Mesothelial cell of epicardium (in vitro differentiated cells): ENCODE measurements at places on chromosomes 11 and 22.
A peak's percentile ranks its signal among the peaks of the same experiment; 100 is the strongest.

DNA sequence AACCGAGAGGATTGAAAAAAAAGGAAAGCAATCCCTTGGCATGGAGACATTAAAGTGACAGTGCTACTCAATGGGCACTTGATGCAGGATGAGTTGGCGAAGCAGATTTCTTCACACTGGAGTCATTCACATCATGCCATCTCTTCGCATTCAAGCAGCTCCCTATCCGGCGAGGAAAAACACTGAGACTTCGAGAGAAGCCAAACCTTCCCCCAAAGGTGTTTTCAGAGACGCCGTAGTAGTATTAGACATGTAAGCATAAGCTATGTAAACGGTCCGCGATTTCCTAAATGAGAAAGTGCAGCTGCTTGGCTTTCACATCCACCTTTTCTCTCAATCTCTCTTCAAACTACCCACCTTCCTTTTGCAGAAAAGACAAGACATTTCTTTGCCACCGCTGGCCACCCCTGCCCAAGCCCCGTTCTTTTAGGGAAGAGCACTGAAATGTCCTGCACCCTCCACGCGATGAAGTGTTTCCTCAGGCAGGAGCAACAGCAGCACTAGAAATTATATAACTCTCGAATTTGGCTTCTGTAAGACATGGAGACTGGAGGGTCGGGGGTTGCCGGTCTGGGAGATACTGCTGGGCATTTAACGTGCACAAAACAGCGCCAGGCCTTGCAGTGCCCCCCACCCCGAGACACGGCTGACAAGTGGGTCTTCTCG lies at the start of gene DLG2:
TSS of gene DLG2 (minus strand) at position 13 of the 666 bp plus-strand sequence.
- DNase-seq: no peak
- H3K36me3 ChIP-seq: no peaks in the 10 kb centered on the region
- peak within 1 kb of the TSS; percentile 92 for H3K4me3 ChIP-seq
- peaks cover 12% of the 10 kb centered on the region for H3K27me3 ChIP-seq

- DNase-seq: peak; percentile 61
- no peak overlapping the region for H3K27ac ChIP-seq
- no peaks in the 10 kb centered on the region for H3K4me1 ChIP-seq
- peaks cover 4% of the 10 kb centered on the region for H3K27me3 ChIP-seq
Measured at GRCh38 chr11:18727479-18728236, 1.7 kb upstream of the IGSF22 start.

DNA sequence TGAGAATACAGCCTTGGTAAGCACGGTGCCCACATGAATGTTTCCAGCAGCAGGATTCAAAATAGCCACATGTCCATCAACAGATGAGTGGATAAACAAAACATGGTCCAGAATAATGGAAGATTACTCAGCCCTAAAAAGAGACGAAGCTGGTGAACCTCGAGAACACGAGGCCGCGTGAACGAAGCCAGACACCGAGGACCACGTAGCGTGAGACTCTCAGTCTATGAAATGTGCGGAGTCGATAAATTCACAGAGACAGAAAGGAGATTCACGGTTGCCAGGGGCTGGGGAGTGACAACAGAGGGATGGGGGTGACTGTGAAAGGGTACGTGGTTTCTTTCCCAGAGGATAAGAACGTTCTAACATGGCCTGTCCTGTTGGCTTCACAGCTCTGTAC lies 2.9 kb upstream of the ASCL2 start:
- no peaks in the 10 kb centered on the region for H3K36me3 ChIP-seq
- H3K4me3 ChIP-seq: no peak overlapping the region
- no peak overlapping the region for H3K27ac ChIP-seq
- peaks cover 19% of the 10 kb centered on the region for H3K4me1 ChIP-seq
- peaks cover 68% of the 10 kb centered on the region for H3K27me3 ChIP-seq

DNA sequence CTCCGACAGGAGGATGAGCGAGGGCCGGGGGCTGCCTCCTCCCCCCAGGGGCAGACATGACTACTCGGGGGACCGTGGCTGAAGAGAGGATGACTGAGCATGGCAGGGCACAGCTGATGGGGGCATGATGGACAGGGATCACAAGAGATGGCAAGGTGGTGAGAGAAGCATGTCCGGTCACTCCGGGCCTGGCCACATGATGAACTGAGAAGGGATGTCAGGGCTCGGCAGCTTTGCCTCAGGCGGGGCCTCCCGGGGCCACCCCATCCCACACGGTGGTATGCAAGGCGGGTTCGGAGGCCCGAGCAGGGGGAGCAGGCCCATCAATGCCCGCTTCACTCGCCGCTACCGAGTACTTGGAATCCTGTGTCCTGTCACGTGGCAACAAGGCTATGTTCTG lies 36.6 kb upstream of the UBASH3B start:
- H3K36me3 ChIP-seq: no peaks in the 10 kb centered on the region
- H3K4me1 ChIP-seq: no peaks in the 10 kb centered on the region
- no peak for DNase-seq
- H3K27ac ChIP-seq: no peak overlapping the region
- H3K27me3 ChIP-seq: peaks cover 15% of the 10 kb centered on the region

DNA sequence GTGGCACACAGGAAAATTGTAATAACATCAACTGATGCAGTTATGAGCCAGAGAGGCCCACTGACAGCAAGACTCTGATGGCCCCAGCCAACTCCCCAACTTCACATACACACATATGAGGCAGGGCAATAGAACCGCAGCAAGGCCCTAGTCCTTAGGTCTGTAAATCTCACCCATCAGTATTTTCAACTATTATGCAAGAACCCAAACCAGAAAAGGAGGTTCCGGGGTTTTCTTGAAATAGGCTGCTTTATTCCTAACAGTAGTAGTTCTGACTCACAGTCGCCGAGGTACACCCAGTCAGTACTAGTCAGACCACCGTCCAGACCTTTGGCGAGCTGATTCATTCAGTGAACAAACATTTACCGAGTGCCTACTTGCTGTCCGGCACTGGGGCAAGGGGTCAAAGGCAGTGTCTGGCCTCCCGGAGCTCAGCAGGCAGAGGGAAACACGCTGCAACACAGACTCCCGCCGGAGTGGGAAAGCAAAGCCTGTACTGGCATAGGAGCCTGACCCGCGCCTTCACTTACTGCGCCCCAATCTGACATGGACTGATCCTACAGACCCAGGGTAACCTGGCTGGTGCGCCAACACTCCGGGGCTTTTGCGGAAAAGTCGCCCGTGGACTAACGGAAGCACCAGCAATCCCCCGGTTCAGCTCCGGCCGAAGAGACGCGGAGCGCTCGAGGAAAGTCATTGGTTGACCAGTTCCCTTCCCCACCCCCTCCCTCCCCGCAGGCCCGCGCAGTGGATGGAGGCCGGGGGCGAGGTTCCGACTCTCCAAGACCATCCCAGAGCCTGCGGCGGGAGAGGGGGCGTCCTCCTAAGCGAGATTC lies 1.3 kb downstream of the PLEKHA7 start:
- H3K27ac ChIP-seq: no peak overlapping the region
- DNase-seq: peak; percentile 44
- no peaks in the 10 kb centered on the region for H3K36me3 ChIP-seq
- H3K4me3 ChIP-seq: no peak overlapping the region
- peaks cover 18% of the 10 kb centered on the region for H3K27me3 ChIP-seq

- H3K4me3 ChIP-seq: no peak overlapping the region
- H3K36me3 ChIP-seq: no peaks in the 10 kb centered on the region
- no peaks in the 10 kb centered on the region for H3K4me1 ChIP-seq
- no peak overlapping the region for H3K27ac ChIP-seq
- DNase-seq: no peak
Measured at GRCh38 chr11:33521384-33521783, 179.2 kb downstream of the C11orf91 start.

DNA sequence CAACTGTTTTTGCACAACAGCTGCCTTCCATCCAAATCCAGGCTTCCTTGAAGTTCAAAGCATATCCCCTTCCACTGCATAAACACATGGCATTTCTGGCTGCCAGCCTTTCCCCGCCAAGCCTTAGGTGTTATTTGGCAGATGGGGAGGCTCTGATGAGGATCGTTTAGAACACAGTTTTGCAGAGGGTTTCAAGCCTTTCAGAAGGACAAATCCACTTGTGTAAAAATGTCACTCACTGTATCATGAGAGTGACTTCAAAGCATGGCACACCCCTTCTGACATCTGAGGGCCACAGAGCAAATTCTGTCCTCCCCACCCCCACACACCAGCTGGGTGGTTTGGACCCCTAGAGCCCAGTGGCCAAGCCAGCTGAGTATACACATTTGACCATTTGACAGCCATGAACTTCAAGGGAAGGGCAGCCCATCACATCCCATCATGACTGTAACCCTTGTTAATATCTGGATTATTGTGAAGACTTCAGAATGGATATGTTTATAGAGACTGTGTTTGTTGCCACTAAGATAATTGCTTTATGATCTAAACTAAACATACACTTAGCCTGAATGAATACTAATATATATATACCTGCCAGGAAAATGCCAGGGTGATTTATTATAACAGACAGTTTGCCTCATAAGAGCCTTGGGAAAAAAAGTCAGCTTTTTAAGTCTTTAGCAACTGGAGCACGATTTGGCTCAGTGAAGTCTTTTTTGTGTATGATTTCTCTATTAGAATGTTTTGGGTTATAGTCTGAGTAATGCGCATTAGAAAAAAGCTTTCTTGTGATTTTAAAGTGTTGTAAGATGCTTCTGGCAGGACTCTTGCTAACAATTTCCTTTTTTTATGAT lies 31.9 kb downstream of the FBLN1 start:
- DNase-seq: no peak
- H3K4me3 ChIP-seq: no peak overlapping the region
- H3K36me3 ChIP-seq: peaks cover 11% of the 10 kb centered on the region
- H3K4me1 ChIP-seq: peaks cover 52% of the 10 kb centered on the region
- no peaks in the 10 kb centered on the region for H3K27me3 ChIP-seq

DNA sequence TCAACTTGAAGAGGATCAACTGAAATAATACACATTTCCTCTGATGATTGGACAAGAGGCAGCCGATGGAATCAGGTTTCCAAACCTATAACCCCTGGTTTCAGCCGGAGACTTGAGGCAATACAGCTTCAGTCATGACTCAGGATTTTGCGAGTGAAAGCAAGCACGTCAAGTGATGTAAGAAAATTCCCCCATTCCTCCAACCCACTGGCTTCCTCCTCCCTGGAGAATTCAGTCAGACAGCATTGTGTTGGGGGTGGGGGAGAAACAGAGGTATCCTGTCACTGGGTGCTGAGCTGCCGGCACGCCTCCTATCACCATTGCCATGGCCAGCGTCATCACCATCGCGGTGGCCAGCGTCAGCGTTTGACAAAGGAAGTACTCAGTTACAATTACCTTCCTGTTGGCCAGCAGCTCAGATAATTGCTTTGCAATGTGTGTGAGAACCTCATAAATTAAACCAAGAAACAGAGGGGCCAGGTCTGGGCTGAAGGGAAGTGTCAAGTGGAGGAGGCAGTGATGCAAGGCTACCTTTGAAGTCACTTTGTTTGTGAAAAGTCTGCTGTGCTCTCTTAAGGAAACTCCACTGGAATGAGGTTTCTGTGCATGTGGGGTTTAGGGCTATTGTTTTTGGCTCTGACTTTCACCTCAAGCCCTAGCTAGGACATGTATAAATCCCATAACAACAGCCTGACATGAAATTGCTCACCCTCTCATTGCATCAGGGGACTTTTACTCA lies 50.2 kb downstream of the LIF start:
- peaks cover 49% of the 10 kb centered on the region for H3K4me1 ChIP-seq
- H3K36me3 ChIP-seq: peaks cover 1% of the 10 kb centered on the region
- H3K27me3 ChIP-seq: no peaks in the 10 kb centered on the region
- peak; percentile 73 for DNase-seq
- peak overlapping the region; percentile 49 for H3K4me3 ChIP-seq
- H3K27ac ChIP-seq: peak overlapping the region; percentile 99

GRCh38 chr11:62399172-62399877 lies 19.5 kb upstream of the SCGB1A1 start:
- H3K4me3 ChIP-seq: no peak overlapping the region
- H3K36me3 ChIP-seq: no peaks in the 10 kb centered on the region
- no peaks in the 10 kb centered on the region for H3K27me3 ChIP-seq
- DNase-seq: no peak
- peak overlapping the region; percentile 93 for H3K27ac ChIP-seq

DNA sequence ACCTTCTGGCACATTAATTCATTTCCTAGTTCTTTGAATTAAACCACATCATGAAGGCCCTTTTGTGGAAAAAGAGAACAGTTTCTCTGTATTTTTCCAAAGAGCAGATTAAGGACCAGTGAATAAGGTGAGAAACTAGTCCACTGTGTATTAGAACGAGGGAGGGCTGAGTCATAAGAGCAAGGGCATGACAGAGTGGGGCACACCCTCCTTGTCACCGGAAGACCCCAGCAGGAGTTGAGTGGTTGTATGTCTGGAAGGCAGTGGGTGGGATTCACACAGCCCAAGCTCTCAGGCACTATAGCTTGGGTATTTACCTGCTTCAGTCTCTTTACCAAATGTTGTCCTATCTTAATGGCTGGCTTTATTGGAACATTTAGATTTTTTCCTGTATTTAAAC lies 86.8 kb downstream of the BMAL1 start:
- H3K36me3 ChIP-seq: no peaks in the 10 kb centered on the region
- no peak overlapping the region for H3K27ac ChIP-seq
- DNase-seq: no peak
- no peaks in the 10 kb centered on the region for H3K27me3 ChIP-seq
- no peak overlapping the region for H3K4me3 ChIP-seq

GRCh38 chr11:112619106-112619505 lies 342.1 kb upstream of the NCAM1 start:
- DNase-seq: no peak
- H3K4me3 ChIP-seq: no peak overlapping the region
- no peaks in the 10 kb centered on the region for H3K27me3 ChIP-seq
- no peaks in the 10 kb centered on the region for H3K36me3 ChIP-seq

DNA sequence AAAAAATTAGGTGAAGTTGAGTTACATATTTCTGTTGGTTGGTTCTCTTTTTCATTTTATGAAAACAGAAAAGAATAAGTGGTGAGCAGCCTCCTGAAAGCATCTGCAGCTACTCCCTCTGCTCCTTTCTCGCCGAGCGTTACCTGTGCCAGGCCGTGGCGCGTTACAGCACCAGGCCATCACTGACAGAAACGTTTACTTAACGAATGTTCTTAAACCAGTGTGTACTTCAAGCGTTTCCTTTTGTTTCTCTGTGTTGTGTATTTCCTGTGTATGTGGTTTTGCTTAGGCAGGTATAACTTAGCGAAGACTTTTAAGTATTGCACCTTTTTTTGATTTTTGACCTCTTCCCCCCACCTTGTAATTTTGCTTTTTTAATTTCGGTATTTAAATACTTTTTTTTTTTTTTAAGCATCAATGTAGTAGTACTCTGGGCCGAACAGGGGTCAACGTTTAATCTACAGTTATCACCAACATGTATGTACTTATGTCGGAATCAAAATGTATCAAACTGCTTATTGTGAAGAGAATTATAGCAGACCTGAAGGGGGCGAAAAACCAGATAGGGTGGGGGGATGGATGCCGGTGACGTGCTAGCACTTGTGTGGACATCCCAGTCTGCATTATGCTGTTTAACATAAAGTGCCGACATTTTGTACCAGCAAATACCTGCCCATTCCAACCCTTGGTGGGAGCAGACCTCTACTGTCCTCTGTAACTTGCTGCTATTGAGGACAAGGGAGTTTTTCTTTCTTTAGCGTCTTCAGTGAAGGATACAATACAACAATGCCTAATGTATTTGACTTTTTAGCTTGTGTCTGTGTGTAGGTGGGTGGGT lies 21.6 kb upstream of the ADSL start:
- no peak for DNase-seq
- H3K36me3 ChIP-seq: peaks cover 40% of the 10 kb centered on the region
- H3K27ac ChIP-seq: no peak overlapping the region
- H3K4me3 ChIP-seq: no peak overlapping the region
- no peaks in the 10 kb centered on the region for H3K4me1 ChIP-seq
